ENCODE measurements at places on chromosomes 2 and 18. TPM values are rescaled to one million over a fixed set of nuclear protein-coding genes. Genes with fewer than 3 reads are reported as not detected.

The PRSS56 gene
- polyA plus RNA-seq, result not detected

The ABCG8 gene
- not detected for polyA plus RNA-seq

DNA sequence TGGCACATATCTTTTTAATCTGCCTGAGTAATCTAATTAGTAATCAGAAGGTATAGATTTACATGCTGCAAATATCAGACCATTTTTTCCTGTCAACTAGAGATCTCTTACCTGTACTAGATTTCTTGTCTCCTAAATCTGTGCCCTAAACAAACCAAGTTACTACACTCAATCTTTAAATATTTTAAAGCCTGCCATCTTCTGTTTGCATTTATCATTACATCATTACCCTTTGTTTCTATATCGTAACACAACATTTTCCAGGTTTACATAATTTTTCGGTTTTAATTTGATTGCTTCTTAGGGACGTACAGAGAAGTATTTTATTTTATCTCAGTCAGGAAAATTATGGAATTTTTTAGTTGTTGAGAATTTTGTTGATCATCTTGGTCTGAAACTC is 25.7 kb downstream of the PSMA8 start:
- DNase-seq, result no peak

GRCh38 chr2:172096626-172097547 is 5.8 kb downstream of the DLX2 start:
- DNase-seq, result no peak

GRCh38 chr2:108594132-108594981 is 60.1 kb downstream of the LIMS1 start:
- DNase-seq, result peak; percentile 56

The NR4A2 gene
- 1.5 TPM for polyA plus RNA-seq
